ENCODE measurements at places on chromosomes 12 and 14. TPM values are rescaled to one million over a fixed set of nuclear protein-coding genes. Genes with fewer than 3 reads are reported as not detected.
A peak's percentile ranks its signal among the peaks of the same experiment; 100 is the strongest.

DNA sequence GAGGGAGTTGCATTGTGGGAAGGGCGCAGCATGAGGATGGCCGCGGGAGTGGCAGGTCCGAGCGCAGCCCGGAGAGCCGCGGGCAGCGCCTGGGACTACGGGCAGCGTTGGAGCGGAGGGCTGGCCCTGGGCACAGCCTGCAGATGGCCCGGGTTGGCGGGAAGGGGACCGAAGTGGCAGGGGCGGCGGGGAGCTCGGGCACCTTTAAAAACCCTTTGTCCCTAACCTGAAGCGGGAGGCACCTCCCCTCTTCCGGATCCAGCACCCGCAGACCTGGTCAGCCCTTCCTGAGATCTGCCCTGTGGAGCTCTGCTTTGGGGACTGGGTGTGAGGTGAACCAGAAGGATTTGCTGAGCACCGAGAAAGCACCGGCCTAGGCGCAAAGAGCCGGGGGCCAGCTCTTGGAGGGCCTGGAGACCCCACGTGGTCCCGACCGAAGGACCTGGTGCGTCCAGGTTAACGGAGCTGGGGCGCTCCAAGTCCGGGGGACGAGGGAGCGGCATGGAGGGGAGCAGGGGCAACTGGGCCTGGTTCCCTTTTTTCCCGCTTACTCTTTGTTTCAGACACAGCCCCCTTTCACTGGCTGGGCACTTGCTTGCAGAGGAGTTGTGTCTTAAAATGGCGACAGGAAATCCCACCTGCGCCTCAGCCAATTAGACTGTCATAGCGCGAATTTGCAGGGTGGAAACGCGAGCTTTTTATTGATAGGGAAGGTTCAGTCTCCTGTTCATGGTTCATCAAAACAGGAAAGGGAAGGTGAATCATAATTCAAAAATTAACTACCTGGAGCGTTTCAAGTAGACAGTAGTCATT is 792 bp upstream of the SLC38A1 start:
- H3K27me3 ChIP-seq = peaks cover 3% of the 10 kb centered on the region
- H3K4me3 ChIP-seq = peak overlapping the region; percentile 18
- H3K27ac ChIP-seq = no peak overlapping the region
- DNase-seq = no peak

- no peak overlapping the region for H3K4me3 ChIP-seq
- no peak overlapping the region for H3K27ac ChIP-seq
- no peak for DNase-seq
- H3K36me3 ChIP-seq = no peaks in the 10 kb centered on the region
- no peaks in the 10 kb centered on the region for H3K27me3 ChIP-seq
- H3K4me1 ChIP-seq = peaks cover 5% of the 10 kb centered on the region
Observed at GRCh38 chr14:77965050-77965449, 165.1 kb downstream of the ADCK1 start.

DNA sequence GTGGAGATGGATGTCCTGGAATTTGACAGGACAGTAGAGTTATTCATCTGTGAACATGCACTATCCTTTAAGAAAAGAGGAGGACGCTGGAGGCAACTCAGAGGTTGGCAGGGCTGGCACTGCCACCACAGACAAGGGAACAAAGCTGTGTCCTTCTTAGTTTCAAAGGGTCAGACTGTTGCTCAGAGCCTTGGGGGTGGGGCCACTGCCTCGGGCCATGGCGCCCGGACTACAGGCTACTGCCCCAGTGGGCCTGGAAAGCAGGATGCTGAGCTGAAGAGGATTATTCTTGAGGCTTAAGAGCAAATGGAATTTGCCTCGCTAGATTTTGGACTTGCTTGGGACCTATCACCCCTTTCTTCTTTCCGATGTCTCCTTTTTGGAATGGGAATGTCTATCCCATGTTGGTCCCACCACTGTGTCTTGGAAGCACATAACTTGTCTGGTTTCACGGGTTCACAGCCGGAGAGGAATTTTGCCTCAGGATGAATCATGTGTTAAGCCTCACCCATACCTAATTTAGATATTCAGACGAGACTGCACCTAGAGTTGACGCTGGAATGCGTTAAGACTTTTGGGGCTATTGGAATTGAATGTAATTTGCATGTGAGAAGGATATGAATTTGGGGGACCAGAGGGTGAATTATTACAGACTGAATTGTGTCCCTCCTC is 114.8 kb upstream of the RFLNA start:
- no peak overlapping the region for H3K27ac ChIP-seq
- no peaks in the 10 kb centered on the region for H3K36me3 ChIP-seq
- peaks cover 10% of the 10 kb centered on the region for H3K4me1 ChIP-seq
- peaks cover 7% of the 10 kb centered on the region for H3K27me3 ChIP-seq
- no peak for DNase-seq

- H3K4me1 ChIP-seq = peaks cover 29% of the 10 kb centered on the region
- H3K4me3 ChIP-seq = no peak overlapping the region
- DNase-seq = peak; percentile 74
- H3K27ac ChIP-seq = peak overlapping the region; percentile 79
- H3K27me3 ChIP-seq = no peaks in the 10 kb centered on the region
Observed at GRCh38 chr12:42119085-42119633, 25.5 kb downstream of the GXYLT1 start.

DNA sequence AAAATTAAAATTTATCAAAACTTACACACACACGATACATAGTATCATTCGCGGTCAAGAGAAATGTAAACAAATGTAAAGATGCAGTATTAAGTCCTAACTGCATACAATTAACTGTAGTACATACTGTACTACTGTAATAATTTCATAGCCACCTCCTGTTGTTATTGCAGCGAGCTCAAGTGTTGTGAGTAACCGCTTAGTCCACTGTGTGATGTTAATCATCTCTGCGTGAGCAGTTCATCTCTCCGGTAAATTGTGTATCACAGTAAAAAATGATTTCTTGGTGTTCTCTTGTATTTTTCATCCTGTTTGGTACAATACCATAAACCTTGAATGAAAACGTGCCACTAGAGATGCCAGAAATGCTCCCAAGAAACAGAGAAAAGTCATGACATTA is 6.5 kb downstream of the EPS8 start:
- peaks cover 28% of the 10 kb centered on the region for H3K36me3 ChIP-seq
- no peak for DNase-seq
- H3K4me3 ChIP-seq = no peak overlapping the region
- H3K27me3 ChIP-seq = no peaks in the 10 kb centered on the region
- no peak overlapping the region for H3K27ac ChIP-seq

- peaks cover 42% of the 10 kb centered on the region for H3K4me1 ChIP-seq
- peak; percentile 76 for DNase-seq
- peaks cover 9% of the 10 kb centered on the region for H3K36me3 ChIP-seq
- H3K4me3 ChIP-seq = peak overlapping the region; percentile 41
- peaks cover 5% of the 10 kb centered on the region for H3K27me3 ChIP-seq
- H3K27ac ChIP-seq = peak overlapping the region; percentile 29
Observed at GRCh38 chr14:61461808-61462275, 140.5 kb downstream of the PRKCH start.

DNA sequence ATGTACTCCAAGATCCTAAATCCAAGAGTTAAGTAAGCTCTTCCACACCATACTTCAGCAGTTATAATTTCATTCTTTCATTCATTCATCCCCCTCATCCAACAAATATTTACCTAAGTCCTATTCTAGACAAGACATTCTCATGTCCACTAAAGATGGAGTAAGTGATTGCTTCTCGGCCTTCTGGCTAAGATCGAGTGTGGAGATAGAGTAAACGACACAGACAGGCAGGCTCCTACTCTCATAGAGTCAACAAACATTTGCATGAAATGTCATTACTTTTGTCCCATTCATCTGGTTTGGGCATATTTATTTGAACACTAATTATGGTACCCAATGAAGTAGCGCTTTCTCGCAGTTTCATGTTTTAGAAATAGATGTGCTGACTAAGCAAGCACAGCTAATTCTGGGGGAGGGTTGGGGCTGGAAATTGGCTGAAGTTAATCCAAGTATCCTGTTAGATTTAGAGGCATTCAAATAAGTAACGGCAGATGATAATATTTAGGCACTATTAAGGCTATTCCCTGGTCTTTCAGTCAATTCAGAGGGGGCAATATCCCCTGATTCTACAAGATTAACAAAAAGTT is 176.5 kb downstream of the CEP128 start:
- H3K27me3 ChIP-seq = no peaks in the 10 kb centered on the region
- H3K36me3 ChIP-seq = peaks cover 6% of the 10 kb centered on the region
- no peak for DNase-seq

DNA sequence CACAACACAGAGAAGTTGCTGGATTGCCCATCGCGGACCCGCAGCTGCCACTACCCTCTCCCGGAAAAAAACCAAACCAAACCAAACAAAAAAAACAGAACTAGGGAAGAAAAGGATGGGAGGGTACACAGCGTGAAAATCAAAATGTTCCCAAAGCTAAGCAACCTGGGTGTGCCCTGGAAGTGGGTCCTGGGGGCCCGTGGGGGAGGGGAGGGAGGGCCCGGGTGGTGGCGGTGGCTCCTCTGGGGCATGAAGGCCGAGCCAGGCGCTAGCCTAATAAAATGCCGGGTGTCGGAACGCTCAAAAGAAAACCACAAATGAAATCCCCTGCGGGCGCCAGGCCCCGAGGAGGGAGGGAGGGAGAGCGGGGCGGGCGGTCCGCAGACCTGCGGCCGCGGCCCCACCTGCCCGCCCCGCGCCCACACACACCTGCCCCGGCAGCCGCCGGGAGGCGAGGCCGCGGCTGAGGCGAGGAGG is 787 bp downstream of the HECTD4 start:
- peaks cover 2% of the 10 kb centered on the region for H3K27me3 ChIP-seq
- DNase-seq = no peak
- H3K36me3 ChIP-seq = peaks cover 14% of the 10 kb centered on the region
- H3K4me1 ChIP-seq = peaks cover 28% of the 10 kb centered on the region
- H3K4me3 ChIP-seq = peak overlapping the region; percentile 96
- peak overlapping the region; percentile 90 for H3K27ac ChIP-seq

GRCh38 chr14:72588521-72588920 is 305.4 kb downstream of the DPF3 start:
- DNase-seq = no peak
- no peaks in the 10 kb centered on the region for H3K36me3 ChIP-seq
- H3K4me1 ChIP-seq = no peaks in the 10 kb centered on the region
- no peak overlapping the region for H3K27ac ChIP-seq
- H3K4me3 ChIP-seq = no peak overlapping the region

GRCh38 chr12:88445705-88446394 is 134.4 kb downstream of the KITLG start:
- no peaks in the 10 kb centered on the region for H3K27me3 ChIP-seq
- no peaks in the 10 kb centered on the region for H3K36me3 ChIP-seq
- H3K4me1 ChIP-seq = peaks cover 41% of the 10 kb centered on the region
- DNase-seq = no peak

- H3K4me1 ChIP-seq = no peaks in the 10 kb centered on the region
- DNase-seq = no peak
- no peaks in the 10 kb centered on the region for H3K36me3 ChIP-seq
- no peak overlapping the region for H3K4me3 ChIP-seq
Observed at GRCh38 chr12:54658306-54659264, 10.4 kb upstream of the DCD start.

DNA sequence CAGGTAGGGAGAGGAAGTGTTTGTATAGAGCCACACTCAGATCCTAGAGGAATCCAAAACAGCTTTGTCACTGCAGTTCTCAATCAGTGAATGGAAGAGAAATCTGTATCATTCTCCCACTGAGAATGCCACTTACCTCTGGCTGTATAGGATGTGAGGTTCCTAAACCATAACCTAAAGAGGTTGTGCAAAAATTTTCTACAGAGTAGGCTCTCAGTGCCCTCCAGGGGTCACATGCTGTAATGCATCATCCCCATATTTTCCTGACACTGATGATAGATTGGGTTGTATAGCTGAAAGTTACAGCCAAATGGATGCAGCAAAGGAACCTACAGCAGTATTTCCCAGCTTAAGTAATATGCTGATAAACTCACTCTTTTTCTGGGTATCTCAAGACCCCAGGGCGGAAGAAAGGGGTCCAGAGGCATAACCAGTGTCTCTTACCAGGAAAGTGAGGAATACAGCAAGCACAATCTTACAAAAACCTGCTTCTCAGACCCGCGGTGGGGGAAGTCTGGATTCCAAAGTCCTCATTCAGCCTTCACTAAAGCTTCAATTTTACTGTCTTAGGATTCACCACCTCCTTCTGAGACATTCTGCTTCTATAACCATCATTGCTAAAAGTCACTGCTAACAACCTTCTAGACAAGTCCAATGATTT is 3.8 kb downstream of the BCDIN3D start:
- H3K36me3 ChIP-seq = no peaks in the 10 kb centered on the region
- no peaks in the 10 kb centered on the region for H3K27me3 ChIP-seq
- no peak overlapping the region for H3K27ac ChIP-seq

DNA sequence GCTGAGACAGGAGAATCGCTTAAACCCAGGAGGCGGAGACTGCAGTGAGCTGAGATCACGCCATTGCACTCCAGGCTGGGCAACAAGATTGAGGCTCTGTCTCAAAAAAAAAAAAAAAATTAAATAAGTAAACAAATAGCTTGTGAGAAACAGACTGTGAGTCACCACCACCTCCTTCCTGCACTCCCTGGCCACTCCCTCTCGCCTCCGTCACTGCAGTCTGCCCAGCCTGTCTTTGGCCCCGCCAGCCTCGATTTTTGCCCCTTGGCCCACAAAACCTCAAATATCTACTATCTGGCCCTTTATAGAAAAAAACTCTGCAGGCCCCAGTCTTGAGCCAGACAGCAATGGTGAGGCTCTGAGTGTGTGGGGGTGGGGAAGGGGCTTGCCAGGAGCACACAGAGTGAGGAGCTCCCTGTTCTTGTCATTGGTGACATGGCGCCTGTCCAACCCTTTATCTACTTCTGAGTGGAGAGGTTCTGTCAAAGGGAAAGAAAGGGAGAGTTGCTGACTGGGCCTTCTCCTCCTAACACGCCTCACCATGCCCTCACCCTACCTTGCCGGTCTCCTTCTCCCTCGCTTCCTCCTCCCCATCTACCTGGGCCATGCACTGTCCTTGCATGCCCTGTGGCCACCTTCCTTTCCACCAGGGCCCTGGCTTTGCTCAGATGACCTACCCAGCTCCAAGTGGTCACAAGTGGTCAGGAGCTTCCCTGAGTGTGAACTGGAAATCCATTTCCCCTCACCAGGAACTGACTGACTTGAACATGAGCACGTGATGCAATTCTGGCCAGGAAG is 22.1 kb downstream of the LGMN start:
- H3K27me3 ChIP-seq = peaks cover 4% of the 10 kb centered on the region
- peaks cover 10% of the 10 kb centered on the region for H3K36me3 ChIP-seq
- H3K27ac ChIP-seq = no peak overlapping the region

- H3K27me3 ChIP-seq = no peaks in the 10 kb centered on the region
- no peak overlapping the region for H3K27ac ChIP-seq
- DNase-seq = no peak
- peaks cover 7% of the 10 kb centered on the region for H3K36me3 ChIP-seq
- H3K4me3 ChIP-seq = no peak overlapping the region
- no peaks in the 10 kb centered on the region for H3K4me1 ChIP-seq
Observed at GRCh38 chr14:98599082-98599481, 672.9 kb downstream of the BCL11B start.

Gene VWF
- 0.05 TPM for total RNA-seq

Gene SDSL
- total RNA-seq = 11.8 TPM

Gene MANSC1
- total RNA-seq = 10.4 TPM

Gene DDX54
- total RNA-seq = 56.9 TPM

Gene SMAGP
- total RNA-seq = 30.8 TPM

Gene ZNF891
- 0.61 TPM for total RNA-seq

Gene GPR68
- 0.35 TPM for total RNA-seq
